ENCODE measurements at places on chromosomes 11 and 22.

DNA sequence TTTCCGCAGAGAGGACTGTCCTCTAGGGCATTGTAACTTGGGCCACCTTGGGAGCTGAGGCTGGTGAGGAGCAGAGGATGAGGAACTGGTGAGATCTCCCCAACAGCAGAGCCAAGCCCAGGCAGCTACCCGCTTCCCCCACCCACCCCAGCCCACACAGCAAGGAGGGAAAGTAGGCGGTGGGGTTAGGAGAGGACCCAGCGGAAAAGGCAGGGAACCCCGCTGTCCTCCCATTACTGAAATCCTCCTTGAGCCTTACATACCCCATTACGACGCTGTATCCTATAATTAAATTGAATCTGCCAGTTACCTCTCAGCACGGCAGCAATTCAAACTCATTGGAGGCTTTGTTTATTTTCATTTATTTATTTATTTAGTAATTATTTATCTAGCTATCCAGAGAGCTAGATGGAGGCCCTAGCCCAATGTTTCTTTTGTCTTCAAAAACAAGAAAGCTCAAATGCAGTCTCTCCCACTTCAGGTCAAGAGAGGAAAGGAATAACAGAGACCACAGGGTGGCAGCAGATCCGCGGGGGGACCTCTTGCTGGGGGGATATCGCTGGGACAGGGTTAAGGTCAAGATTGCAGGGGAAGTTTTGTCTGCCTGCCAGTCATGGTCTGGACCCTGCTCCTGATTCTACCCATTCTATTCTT, 218.0 kb downstream of the ST3GAL4 start:
- no peak overlapping the region for H3K27ac ChIP-seq
- no peak for DNase-seq
- H3K36me3 ChIP-seq = no peaks in the 10 kb centered on the region
- H3K4me1 ChIP-seq = no peaks in the 10 kb centered on the region
- H3K4me3 ChIP-seq = no peak overlapping the region

DNA sequence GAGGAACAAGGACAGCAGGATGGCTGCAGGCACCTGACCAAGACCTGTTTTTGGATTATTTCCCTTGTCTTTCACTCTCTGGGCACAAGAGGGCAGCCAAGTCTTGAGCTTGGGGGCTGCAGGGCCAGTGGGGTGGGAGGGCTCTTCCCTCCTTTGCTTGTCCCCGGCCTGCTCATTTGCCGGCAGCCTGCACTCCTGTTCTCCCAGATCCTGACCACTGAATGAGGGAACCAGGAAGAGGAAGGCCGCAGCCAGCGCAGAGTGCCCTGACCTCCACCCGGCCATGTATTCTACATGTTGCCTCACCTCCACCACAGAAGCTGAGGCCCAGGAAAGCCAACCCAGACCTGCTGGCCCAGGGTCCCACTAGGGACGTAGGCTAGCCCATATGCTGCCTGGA, 15.5 kb upstream of the NNMT start:
- peaks cover 6% of the 10 kb centered on the region for H3K27me3 ChIP-seq
- H3K4me3 ChIP-seq = no peak overlapping the region
- H3K36me3 ChIP-seq = no peaks in the 10 kb centered on the region
- H3K4me1 ChIP-seq = no peaks in the 10 kb centered on the region
- H3K27ac ChIP-seq = no peak overlapping the region

DNA sequence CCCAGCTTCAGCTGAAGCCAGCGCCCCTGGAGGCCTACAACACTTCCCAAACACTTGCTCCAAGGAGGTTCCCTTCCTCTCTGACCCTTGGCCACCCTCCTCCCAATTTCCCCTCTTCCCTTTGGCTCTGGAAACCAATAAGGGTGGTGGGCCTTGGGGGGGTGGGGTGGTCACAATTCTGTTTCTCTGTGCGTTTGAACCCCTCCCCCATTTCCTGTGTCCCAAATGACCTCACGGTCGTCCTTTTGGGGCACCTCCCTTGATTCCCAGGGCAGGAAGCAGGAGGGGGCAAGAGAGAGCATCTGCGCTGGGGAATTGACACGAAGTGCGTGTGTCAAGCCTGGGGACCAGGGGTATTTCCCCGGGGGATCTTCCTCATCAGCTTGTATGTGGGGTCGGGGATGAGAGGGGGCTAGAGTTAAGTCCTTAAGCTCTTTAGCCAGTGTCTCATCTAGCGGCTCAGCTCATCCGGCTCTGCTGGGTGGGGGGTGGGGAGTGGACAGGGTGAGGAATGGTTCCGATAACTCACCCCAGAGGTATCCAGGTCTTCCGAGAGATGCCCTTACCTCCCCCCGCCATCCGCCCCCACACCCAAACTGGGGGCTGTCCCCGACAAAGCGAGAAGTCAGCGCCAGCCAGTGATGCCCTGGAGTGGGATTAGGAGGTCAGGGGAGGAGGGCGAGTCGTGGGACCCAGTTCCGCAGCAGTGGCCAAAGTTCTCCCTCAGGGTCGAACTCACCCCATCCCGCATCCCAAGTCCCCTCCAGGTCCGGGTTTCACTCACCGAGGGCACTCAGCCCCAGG, 587 bp downstream of the ESAM start:
- peaks cover 54% of the 10 kb centered on the region for H3K4me1 ChIP-seq
- no peak for DNase-seq
- H3K4me3 ChIP-seq = peak overlapping the region; percentile 52

GRCh38 chr11:30608534-30608933, 22.4 kb upstream of the MPPED2 start:
- H3K27ac ChIP-seq = no peak overlapping the region
- no peak for DNase-seq
- no peaks in the 10 kb centered on the region for H3K27me3 ChIP-seq
- no peaks in the 10 kb centered on the region for H3K36me3 ChIP-seq
- no peaks in the 10 kb centered on the region for H3K4me1 ChIP-seq
- H3K4me3 ChIP-seq = no peak overlapping the region

- H3K27ac ChIP-seq = no peak overlapping the region
- no peaks in the 10 kb centered on the region for H3K36me3 ChIP-seq
- no peaks in the 10 kb centered on the region for H3K27me3 ChIP-seq
- H3K4me1 ChIP-seq = no peaks in the 10 kb centered on the region
- no peak for DNase-seq
Measured at GRCh38 chr11:27451244-27451965, 21.2 kb downstream of the LGR4 start.

Measured in CD4-positive, alpha-beta T cell (primary cell).